Suprapubic skin (tissue), 4 donors: ENCODE measurements at places on chromosomes 12 and 14.

GRCh38 chr12:130074661-130075406, 87.4 kb upstream of the FZD10 start:
- no peak for DNase-seq

- DNase-seq: no peak
Measured at GRCh38 chr14:99707420-99707819, 23.3 kb downstream of the CYP46A1 start.

DNA sequence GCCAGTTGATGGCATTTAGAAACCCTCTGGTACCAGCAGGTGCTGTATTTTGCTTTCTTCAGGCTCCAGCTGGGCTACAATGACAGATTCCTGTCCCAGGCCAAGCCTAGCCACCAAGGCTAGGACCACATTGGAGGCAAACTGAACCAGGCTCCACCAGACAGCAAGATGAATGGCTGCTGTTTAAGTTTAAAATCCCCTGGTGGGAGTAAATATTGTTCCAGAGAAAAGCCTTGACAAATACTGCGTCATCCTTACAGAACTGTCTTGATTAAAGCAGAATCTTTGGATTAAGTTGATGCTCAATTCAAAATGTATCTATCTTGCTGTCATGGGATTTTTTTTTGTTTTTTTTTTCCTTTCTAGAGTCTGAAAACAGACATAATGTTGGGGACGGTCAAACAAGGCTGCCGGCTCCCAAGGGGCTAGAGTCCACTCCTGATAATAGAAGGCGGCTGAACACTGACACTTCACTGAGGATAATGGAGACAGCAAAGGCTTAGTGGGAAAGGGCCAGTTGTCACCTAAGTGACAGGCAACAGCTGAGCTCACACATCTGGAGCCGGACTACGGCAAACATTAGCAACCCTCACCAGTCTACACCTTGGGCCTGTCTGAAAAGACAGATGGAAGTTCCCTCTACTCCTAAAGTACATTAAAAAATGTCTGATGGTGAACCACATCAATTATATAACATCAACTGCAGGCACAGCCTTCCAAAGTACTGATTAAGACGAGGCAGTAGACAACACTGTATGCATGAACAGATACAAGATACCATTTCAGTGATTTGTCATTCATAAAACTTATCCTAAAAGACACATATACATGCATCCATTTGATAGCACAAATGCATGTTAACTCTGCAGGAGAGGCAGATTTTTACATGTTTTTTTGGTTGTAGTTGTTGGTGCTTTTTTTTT, 1.7 kb downstream of the PRICKLE1 start:
- DNase-seq: no peak

DNA sequence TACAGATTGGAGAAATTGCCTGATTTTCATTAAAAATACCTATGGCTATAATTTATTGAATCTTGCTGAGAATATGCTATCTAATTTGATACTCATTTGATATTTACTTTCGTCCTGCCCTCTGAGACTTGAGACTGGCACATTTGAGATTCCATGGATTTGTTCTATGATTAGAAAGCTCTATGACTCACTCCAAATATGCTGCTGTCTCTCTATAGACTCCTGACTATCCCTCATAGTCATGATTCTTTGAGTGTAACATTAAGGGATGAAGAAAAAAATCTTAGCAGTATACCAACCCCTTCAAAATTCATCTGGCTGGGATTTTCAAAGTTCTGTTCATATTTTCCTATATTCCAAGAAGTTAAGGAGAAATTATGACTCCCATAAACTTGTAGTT, 191.9 kb downstream of the LRIG3 start:
- DNase-seq: no peak

DNA sequence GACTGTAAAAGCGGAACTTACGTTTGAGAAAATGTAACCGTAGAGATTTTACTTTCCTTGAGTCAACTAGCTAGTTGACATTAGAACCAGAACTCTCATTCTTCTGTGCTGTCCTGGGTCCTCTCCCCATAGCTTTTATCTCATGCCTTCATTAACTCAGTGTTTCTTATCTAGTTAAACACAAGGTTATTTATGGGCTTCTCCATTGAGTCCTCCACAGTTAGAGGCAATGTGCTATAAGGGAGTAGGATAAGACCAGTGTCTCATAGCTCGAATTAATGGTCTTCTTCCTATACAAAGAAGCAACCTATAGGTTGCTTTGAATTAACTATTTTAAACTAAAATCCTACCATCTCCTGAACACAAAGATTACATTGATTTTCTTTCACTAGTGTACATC, 129.8 kb downstream of the ACSS3 start:
- no peak for DNase-seq

- DNase-seq: no peak
Measured at GRCh38 chr12:7146228-7146627, 16.1 kb downstream of the CLSTN3 start.

- DNase-seq: no peak
Measured at GRCh38 chr14:99460793-99461192, 19.9 kb downstream of the SETD3 start.

- DNase-seq: peak; percentile 45
Measured at GRCh38 chr12:130816097-130816496, 23.0 kb downstream of the STX2 start.

DNA sequence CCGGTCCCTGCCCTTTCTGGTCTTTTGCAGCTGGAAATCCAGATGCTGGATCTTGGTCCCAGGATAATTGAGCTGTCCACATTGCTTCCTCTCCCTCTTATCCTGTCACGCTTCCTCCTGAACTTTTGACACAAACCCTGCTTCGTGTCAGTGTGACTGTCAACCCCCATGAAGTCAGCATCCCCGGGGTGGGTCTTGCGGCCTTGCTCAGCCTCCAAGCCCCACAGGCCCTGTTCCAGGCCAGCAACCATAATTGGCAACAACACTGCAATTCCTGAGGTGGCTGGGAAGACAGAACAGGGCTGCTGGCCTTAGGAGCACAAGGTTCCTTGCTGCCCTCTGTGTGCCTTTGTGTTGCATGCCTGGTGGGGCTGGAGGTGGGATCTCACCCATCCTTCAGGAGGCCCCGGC, 74.9 kb downstream of the NTF3 start:
- no peak for DNase-seq

GRCh38 chr14:92920001-92920400, 2.9 kb upstream of the CHGA start:
- DNase-seq: no peak

- no peak for DNase-seq
Measured at GRCh38 chr12:27394676-27395075, 51.9 kb upstream of the SMCO2 start.

DNA sequence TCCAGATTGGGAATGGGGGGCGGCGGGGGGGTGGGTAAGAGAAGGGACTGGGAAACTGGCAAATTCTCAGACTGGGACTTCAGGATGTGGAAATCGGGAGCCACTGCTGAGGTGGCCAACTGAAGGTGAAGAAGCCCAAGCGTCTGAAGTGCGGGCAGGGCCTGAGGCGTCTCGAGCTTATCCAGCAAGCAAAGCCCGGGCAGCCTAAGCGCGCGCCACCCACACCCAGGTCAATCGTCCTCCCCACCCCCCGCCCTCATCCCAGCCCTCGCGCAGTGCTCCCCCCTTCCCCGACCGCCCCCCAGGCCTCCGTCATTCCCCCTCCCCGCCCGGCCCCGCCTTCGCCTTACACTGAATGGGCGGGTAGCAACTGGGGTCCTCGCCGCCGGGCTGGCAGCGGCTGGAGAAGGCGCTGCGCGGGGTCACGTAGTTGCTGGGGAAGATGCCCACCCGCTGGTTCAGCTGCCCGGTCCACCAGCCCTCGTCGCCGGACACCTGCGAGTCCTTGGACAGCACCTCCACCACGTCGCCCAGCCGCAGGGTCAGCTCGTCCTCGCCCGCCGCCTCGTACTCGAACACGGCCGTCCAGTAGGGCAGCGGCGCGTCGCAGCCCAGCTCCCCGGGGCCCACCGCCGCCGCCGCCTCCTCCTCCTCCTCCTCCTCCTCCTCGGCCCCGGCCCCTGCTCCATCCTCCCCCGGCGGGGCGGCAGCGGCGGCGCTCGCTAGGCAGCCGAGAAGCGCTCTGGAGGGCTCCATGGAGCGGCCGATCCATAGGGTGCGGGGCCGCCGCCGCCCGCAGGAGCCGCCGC, 693 bp downstream of the MAP3K9 start:
- DNase-seq: peak; percentile 82

- DNase-seq: no peak
Measured at GRCh38 chr12:57736741-57737466, 1.6 kb downstream of the AGAP2 start.

- DNase-seq: no peak
Measured at GRCh38 chr14:67503331-67503730, 14.8 kb upstream of the TMEM229B start.

DNA sequence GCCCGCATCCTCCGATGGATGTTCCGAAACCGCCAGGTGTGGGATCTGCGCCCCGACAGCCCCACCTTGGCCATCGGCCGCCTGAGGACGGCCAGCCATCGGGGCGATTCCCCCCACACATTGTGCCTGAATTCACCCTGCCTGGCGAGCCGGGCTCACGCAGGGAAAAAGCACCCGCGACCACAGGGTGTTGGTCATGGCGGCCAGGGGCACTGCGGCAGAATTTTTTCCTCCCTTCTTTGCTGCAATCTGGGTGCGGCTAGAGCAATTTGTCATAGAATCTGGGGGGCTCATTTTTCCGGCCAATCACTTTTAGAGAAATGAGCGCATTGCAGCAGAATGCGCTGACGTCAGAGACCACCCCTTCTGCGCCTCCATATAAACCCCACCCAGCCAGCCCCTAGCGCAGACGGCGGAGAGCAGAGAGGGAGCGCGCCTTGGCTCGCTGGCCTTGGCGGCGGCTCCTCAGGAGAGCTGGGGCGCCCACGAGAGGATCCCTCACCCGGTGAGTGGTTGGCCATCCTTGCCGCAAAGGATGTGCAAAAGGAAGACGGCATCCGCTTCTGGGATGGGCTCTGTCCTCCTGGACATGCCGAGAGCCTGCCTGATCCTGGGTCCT, at the start of gene MEG3:
Gene MEG3 (plus strand): TSS at position 406 of the 619 bp plus-strand sequence.
- no peak for DNase-seq

DNA sequence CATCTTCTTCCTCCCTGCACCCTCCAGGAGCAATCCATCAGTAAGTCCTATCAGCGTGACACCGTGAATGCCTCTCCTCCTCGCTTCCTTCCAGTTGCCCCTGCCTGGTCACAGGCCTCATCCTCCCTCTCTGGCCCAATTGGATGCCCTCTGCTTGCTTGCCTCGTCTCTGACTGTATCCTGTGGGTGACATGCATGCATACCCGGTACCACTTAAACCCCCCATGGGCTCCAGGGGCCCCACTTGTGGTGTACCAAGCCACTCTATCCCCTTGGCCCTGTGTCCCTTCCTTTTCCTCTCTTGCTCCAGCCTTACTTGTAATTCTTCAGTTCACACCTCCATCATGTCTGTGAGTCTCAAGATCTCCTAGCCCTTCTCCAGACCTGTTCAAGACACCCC, 106.0 kb upstream of the RTL1 start:
- DNase-seq: peak; percentile 39

- DNase-seq: peak; percentile 61
Measured at GRCh38 chr14:36660736-36661505, 739 bp upstream of the PAX9 start.

DNA sequence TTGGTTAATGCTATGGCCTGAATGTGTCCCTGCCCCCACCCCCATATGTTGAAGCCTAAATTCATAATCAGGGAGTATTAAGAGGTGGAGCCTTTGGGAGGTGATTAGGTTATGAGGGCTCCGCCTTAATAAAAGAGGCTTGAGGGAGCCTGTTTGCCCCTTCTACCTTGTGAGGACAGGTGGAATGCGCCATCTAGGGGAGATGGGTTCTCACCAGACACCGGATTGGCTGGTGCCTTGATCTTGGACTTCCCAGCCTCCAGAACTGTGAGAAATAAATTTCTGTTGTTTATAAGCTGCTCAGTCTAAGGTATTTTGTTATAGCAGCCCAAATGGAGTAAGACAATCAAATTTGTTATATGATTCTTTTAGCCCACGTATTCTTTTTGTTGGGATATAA, 148.3 kb downstream of the PTCSC3 start:
- DNase-seq: no peak

DNA sequence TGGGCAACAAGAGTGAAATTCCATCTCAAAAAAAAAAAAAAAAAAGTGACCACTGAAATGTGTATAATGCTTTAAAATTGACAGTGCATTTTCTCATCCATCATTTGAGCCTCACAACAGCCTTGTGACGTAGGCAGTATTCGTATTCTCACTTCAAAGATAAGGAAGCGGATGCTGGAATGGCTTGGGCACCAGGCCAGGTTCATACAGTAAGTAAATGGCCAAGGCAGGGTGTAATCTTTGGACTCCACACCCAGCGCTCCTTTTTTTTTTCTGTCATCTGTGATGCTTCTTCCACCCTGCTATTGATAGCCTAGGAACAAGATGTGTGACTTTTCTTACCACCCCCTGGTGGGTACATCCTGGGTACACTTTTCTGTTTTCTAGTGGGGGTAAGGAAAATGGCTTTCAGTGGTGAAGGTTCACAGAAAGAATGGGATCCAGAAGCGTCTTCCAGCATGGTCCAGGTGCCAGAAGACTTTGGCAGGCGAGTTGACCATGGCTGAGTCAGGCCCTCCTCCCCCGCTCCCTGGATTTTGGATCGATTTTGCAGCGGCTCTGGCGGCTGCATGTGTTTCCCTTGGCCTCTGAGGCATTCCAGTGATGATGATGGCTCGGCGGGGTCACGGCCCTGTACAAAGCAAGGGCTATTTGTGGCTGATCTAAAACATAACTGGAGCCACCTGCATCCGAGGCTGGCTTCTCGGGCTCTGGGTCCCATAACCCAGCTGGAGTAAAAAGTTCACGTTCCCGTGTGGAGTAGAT, 110.6 kb downstream of the CACNA1C start:
- peak; percentile 84 for DNase-seq

DNA sequence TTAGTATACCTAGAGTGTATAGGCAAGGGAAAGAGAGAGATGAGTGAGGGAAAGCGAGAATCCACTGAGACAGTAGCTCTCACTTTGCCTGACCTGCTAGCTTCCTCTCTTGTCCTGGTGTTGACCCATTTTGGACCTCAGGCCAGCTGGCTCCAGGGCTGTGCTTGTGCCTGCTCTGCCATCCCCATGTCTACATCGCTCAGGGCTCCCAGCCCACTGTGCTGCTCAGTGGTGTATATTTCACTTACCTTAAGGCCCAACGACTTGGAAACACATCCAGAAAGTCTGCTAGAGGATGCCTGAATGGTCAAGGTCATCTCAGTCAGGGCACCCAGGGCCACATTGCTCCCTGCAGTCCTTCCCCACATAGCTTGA, 964 bp upstream of the SERPINA4 start:
- no peak for DNase-seq

- DNase-seq: no peak
Measured at GRCh38 chr12:16636435-16637055, 30.6 kb upstream of the LMO3 start.

- no peak for DNase-seq
Measured at GRCh38 chr12:57481671-57482070, 2.0 kb upstream of the ARHGAP9 start.

- no peak for DNase-seq
Measured at GRCh38 chr14:44586910-44587309, 79.8 kb upstream of the FSCB start.

GRCh38 chr12:106282457-106283097, 20.0 kb upstream of the TCP11L2 start:
- no peak for DNase-seq
